ENCODE measurements at places on chromosomes 1 and 21.

- no peak for DNase-seq
Observed at GRCh38 chr1:23422241-23422877, 2.2 kb downstream of the TCEA3 start.

- peak; percentile 51 for DNase-seq
Observed at GRCh38 chr1:205631010-205631767, 622 bp downstream of the ELK4 start.

- DNase-seq, result no peak
Observed at GRCh38 chr1:204112876-204113730, 38.7 kb downstream of the ETNK2 start.

- DNase-seq, result no peak
Observed at GRCh38 chr1:36554323-36554628, 71.6 kb upstream of the CSF3R start.

DNA sequence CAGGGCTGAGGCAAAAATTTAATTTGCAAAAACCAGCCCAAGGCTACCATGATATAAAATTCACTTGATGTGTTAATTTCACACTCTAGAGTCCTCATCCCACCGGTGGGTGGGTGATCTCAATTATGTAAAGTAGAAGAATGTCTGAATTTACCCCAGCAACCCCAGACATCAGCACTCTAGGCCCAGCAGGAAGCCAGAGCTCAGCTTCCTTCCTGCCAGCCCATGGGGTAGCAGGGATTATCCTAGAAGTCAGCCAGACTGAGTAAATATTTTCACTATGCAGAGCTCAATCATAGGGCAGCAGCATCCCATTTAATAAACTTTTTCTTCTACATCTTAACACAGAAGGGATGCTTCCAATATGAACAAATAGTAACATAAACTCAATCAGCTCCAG, 71.0 kb downstream of the SIPA1L2 start:
- no peak for DNase-seq

- no peak for DNase-seq
Observed at GRCh38 chr1:109017134-109017533, 24.8 kb downstream of the WDR47 start.

GRCh38 chr21:44521928-44522752, 17.9 kb downstream of the KRTAP10-1 start:
- no peak for DNase-seq

- DNase-seq, result no peak
Observed at GRCh38 chr1:31371121-31371959, 1.5 kb downstream of the FABP3 start.
